ENCODE measurements at places on chromosomes 2 and 18. TPM values are rescaled to one million over a fixed set of nuclear protein-coding genes. Genes with fewer than 3 reads are reported as not detected.
A peak's percentile ranks its signal among the peaks of the same experiment; 100 is the strongest.

The FMNL2 gene
- 30.2 TPM for total RNA-seq

The INHBB gene
- total RNA-seq, result not detected

The FKBP1B gene
- 12.1 TPM for total RNA-seq

The SERPINB5 gene
- total RNA-seq, result not detected

DNA sequence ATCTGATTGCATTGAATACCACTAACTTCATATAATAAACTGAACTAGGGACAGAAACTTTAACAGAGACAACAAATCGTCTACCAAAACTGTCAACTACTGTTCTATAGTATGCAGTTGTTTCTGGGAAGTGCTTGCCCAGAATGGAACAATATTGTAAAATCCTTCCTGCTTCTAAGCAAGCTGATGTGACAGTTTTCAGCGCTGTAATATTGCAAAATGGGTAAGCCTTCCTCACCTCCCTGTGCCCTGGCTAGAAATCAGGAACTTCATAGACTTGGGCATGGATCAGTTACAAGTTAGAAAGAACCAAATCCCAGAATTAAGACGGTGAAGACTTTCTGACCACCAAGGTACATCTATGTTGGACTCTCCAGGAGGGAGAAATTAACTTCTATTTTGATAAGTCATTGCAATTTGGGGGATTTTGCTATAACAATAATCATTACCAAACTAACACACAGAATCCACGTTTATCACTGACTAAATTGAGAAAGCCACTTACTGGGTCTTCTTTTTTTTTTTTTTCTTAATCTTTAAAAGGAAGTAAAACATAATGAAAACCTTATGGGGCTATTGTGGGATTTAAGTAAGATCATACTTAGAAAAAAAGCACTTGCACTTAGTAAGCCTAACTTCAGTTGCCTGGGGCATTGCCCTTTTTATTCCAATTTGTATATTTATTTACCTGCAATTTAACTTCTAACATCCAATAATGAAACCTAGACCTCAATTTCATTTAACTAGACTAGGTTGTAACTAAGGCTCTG lies 261.5 kb downstream of the TRIB2 start:
- no peaks in the 10 kb centered on the region for H3K27me3 ChIP-seq
- no peaks in the 10 kb centered on the region for H3K4me1 ChIP-seq
- no peak overlapping the region for H3K27ac ChIP-seq
- H3K4me3 ChIP-seq, result no peak overlapping the region

DNA sequence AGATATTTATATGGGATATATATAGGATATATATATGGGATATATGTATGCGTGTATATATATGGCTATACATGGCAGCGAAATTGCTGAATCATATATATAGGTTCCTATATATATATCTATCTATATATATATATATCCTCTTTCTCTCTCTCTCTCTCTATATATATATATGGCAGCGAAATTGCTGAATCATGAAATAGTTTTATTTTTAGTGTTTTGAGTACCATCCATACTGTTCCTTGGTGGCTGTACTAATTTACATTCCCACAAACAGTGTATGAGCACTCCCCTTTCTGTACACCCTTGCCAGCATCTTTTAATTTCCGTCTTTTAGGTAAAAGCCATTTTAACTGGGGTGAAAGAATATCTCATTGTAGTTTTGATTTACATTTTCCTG lies 397.6 kb upstream of the LINC00305 start:
- DNase-seq, result no peak
- no peak overlapping the region for H3K27ac ChIP-seq
- H3K4me1 ChIP-seq, result no peaks in the 10 kb centered on the region
- no peaks in the 10 kb centered on the region for H3K27me3 ChIP-seq
- H3K36me3 ChIP-seq, result no peaks in the 10 kb centered on the region
- H3K4me3 ChIP-seq, result no peak overlapping the region

- peak; percentile 98 for DNase-seq
- no peaks in the 10 kb centered on the region for H3K4me1 ChIP-seq
- H3K4me3 ChIP-seq, result peak overlapping the region; percentile 65
- H3K27me3 ChIP-seq, result no peaks in the 10 kb centered on the region
- peak overlapping the region; percentile 77 for H3K27ac ChIP-seq
- no peaks in the 10 kb centered on the region for H3K36me3 ChIP-seq
Observed at GRCh38 chr2:174846941-174847938, 83.0 kb upstream of the CHRNA1 start.

DNA sequence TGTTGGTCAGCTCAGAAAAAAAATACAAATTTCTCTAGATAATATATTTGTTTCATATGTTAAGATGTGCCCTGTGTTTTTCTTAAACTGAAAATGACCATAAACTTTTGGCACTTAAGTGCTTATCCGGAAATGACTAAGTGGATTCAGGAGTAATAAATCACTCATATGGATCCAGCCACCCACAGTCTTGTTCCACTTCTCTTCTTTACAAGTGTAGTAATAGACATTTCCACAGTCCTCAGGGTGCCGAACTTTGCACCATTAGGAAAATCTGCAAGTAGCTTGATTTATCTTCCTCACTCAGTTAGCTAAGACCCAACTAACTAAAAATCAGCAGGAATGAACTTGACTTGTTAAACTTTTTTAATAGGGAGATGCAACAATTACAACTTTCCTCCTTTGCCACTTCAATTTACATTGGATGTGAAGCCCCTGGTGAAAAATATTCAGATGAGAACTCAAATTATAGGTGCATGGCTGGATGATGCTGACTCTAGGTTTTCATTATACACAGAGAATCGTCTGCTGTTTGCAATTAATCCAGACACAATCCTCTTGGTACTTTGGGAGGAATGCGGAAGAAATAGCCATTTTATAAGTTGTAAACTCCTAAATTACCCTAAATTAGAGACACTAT lies 322.5 kb downstream of the ARHGAP15 start:
- DNase-seq, result peak; percentile 83
- no peak overlapping the region for H3K4me3 ChIP-seq
- H3K27ac ChIP-seq, result no peak overlapping the region
- H3K4me1 ChIP-seq, result no peaks in the 10 kb centered on the region
- H3K36me3 ChIP-seq, result no peaks in the 10 kb centered on the region

GRCh38 chr2:231187736-231188505 lies 10.5 kb upstream of the ARMC9 start:
- H3K36me3 ChIP-seq, result no peaks in the 10 kb centered on the region
- peaks cover 21% of the 10 kb centered on the region for H3K4me1 ChIP-seq
- H3K27me3 ChIP-seq, result no peaks in the 10 kb centered on the region
- H3K4me3 ChIP-seq, result no peak overlapping the region
- peak; percentile 90 for DNase-seq

DNA sequence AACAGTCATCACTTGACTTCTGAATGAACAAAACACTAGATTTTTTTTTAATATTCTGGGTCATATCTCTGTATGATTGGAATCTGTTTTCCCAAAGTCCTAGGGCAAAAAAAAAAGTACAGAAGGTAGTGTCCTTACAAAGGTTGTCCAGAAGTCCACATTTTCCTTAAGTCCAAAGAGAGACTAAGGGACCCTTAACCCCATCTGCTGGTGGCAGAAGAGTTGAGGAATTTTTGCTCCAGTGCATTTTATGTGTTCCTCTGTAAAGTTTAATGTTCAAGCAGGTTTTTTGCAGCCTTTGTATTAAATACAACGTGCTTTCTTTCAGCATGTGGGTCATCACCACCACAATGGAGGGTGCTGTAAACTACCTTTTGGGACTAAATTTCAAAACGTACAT lies 215.9 kb downstream of the SP3 start:
- H3K36me3 ChIP-seq, result no peaks in the 10 kb centered on the region
- peak; percentile 39 for DNase-seq
- no peak overlapping the region for H3K4me3 ChIP-seq

Measured in fibroblast of lung (primary cell).